ENCODE measurements at places on chromosomes 1 and 21.

DNA sequence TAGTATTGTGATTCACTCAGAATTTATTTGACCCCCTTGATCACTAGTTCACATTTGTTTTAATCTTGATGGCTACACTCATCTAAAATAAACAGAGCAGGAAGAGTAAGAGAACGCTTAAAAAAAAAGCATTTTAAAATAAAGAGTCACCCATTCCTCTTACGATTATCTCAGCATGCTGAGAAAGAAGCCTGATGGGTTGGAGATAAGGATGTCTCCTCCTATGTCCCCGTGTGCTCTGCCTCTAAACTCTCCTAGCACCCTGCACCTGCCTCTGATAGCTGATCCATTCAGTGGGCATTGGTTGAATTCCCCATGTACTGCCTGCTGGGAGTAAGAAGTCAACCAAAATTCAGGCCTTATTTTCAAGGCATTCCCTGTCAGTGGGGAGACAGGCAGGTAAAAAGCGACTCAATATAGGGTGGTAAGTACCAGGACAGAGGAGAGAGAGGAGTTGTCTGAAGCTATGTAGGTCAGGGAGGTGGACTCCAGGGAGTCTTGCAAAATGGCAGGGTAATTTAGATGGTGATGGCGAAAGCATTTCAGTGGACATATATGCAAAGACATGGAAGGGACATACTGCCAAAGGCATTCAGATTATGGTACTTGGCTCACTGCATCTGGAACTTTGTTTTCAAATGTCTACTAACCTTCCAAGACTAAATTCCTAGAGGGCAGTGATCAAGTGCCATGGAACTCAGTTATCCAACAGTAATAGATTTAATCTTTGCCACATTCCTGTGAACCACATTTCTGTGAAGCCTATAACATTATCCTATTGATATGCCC, 18.4 kb downstream of the ELAVL4 start:
- DNase-seq: no peak

DNA sequence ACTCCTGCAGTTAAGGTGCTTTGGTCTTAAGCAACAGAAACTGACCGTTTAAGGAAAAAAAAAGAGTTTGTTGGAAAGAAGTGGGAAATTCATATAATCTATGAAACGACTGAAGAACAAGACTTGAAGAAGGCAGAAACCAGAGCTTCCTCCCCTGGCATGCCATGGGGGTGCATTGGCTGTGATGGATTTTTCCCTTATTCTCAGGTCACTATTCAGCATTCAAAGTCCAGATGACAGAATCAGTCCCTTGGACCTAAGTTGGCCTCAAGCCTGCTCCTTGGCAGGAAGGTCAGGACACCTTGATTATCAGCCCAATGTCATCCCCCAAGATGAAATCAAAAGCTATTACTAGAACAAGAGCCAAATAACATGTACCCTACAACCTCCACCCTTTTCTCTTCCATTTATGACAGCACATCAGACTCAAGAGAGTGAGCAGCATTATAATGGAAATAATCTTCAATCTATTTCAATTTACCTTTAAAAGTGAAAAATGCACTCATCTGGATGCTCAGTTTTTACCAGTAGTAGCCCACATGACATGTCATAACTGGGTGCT, 15.8 kb upstream of the TMEM9 start:
- DNase-seq: no peak

DNA sequence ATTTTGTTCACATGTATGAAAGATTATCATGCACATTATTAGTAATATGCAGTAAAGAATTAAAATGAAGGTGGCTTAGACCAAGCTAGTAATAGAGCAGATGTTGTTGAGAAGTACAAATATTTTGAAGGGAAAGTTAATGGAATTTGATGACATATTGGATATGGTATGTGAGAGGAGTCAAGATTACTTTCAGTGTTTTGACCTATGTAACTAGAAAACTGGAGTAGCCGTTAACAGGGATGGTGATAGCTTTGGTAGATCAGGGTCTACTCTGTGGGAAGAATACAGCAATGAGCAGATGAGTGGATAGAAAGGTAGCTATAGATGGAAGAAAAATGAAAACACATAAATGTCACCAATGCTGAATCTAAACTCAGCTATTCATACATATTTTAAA, 163.2 kb upstream of the LRRC7 start:
- DNase-seq: peak; percentile 2

GRCh38 chr1:66413136-66413837, 120.7 kb upstream of the SGIP1 start:
- no peak for DNase-seq

DNA sequence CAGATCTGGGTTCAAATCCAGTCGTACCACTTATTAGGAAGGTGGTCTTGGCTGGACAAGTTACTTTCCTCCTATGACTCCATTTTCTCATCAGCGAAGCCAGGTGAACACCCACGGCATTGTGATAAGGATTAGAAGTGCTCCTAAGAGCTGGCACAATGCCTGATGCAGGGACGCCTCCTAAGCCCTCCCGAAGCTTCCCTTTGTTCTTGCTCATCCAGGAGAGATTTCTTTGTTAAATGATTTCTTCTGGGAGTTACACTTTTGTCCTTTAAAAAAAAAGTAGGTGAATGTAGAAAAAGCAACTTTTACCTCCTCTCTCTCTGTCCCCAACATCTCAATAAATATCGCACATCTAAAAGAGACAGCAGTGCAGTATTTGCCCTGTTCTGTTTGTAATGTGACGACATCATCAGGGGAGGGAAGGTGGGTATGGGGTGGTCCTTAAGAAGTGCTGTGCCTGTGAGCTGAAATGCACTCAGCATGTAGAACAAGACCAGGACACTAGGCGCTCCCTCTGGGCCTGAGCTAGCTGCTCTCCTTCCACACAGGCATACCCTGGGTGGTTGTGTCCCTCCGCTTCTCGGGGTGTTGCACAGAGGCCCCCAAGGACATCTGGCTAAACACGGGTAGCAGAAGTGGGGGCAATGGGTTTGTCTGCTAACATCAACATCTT, 43.9 kb downstream of the SUSD4 start:
- no peak for DNase-seq

All from HTR-8/SVneo (cell line).